CD8-positive, alpha-beta memory T cell (primary cell): ENCODE measurements at places on chromosomes 11 and 22.

GRCh38 chr11:59560702-59561473 is 49.5 kb downstream of the OR4D9 start:
- DNase-seq = peak; percentile 72

GRCh38 chr22:32216911-32217310 is 12.0 kb upstream of the RFPL2 start:
- no peak for DNase-seq

- DNase-seq = no peak
These were observed 12.4 kb upstream of the SYN3 start for GRCh38 chr22:33070600-33070999.

DNA sequence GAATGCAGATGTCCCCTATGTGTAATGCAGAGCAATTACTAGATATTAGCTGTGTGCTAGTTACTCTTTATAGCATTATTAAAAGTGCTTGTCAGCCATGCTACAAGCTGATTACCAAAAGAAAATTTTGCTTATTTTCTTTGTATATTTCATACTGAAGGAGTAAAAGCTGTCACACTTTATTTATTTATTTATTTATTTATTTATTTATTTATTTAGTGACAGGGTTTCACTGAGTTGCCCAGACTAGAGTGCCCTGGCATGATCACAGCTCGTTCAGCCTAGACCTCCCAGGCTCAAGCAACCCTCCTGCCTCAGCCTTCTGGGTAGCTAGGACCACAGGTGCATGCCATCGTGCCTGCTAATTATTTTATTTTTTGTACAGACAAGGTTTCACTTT is 4.3 kb upstream of the MTNR1B start:
- DNase-seq = no peak

- DNase-seq = no peak
These were observed 38.7 kb downstream of the KCNJ1 start for GRCh38 chr11:128828350-128828749.

DNA sequence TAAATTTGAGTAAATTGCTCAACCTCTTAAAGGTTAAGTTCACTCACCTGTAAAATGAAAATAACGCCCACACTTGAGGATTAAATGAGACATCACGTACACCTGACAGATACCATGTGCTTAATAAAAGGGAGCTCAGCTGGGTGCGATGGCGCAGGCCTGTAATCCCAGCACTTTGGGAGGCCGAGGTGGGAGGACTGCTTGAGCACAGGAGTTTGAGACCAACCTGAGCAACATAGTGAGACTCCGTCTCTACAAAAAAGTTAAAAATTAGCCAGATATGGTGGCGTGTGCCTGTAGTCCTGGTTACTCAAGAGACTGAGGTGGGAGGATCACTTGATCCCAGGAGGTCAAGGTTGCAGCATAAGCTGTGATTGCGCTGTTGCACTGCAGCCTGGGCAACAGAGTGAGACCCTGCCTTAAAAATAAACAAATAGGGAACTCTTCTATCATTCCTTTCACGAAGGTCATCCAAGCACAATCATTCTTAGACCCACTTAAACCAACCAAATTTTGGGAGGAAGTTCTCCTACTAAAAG is 134.1 kb downstream of the BBOX1 start:
- no peak for DNase-seq

DNA sequence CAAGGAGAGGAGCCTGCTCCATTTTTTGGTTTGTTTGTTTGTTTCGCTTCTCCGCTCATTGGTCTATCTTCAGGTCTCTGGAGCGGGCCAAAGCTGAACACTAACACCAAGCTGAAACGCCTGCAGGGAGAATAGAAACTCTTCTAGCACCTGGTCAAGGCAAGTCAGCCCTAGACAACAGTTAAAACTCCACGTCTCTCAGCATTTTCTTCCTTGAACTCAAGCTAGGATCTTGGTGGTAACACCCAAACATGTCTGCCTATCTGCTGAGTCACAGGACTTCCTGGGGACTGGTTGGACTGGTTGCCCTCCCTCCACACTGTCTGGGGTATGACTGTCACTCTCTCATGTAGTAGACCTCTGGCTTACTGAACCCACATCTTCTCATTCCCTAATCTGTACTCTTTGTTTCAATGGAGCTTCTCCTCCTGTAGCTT is 23.9 kb upstream of the RBFOX2 start:
- no peak for DNase-seq

DNA sequence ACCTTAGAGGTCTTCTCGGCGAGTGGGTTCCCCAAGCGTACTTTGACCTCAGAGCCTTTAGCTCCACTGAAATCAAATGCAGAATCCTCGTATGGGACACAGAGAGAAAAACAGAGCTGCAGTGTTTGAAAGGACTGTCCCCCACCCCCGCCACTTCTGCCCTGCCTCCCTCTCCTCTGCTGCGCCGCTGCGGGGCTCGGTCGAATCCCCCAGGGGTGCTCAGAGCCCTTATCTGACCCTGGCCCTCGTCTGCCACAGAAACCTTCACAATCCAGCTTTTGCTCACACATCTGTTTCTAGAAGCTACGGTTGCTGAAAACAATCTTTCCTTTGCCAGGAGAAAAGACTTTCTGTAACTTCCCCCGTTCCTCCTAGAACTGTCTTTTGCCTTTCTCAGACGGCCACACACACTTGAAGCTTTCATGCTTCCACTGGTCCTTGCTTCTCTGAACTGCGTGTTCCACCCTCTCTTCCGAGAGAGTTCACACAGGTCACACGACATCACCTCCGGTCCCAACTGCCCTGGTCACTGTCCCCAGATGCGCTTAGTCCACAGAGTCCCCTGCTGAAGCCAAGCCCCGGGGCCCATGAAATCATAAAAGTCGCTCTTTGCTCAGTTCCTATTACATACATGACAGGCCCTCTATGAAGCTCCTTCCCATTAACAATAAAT is 3.7 kb downstream of the SMIM35 start:
- DNase-seq = no peak

DNA sequence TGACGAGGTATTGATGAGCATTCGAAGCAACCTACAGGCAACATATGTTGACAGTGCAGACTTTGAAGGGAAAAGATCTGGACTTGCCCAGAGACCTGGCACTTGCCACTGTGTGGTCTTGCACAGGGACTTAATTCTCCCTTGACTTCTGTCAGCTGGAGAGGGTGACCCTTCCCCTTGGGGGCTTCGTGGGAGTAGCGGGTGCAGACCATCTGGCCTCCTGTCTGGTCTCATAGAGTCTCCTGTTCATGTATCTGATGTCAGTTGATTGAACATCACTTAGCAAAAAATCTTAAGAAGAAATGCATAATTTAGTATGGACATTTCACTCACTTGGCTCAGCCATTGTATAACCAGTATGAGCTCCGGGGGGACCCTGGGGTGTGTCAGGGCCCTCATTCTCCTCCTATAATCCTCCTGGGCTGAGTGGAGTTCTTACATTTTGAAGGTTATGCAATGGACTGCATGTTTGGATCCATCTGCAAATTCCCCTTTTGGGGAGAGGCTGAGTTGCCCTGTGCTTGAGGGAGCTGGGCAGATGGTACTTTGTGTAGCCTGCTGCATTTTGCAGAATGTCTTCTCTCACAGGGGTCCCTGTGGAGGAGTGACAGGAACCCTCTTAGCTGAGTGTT is 13.0 kb downstream of the BCR start:
- no peak for DNase-seq

- no peak for DNase-seq
These were observed 9.5 kb upstream of the NAALAD2 start for GRCh38 chr11:90124946-90125345.

DNA sequence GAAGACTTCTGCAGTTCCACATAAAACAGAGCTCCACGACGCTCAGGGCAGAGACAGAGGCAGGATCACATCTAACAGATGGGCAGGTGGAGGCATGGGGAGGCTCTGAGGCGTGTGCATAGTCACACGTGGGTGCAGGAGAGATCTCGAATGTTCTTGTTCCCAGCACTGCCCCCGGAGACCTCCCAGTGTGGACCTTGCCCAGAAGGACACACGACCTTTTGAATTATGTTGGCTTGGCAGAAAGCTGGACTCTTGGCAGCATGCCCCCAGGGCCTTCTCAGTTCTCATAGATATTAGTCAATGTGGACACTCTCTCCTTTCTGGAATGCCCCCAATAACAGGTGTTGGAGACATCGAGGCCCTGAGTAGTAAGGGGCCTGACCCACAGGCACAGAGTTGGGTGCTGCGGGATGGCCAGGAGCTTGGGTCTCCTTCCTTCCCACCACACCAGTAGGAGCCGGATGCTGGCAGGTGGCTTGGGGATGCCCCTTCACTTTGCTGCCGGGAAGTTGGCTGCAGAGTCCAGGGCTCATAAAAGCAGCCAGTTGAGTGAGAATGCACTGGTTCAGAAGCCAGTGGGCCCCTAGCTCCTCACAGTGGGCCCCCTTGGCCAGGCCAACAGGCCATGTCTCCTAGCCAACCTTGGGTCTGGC is 12.1 kb downstream of the MYEOV start:
- no peak for DNase-seq

GRCh38 chr22:17258015-17258787 is 39.0 kb upstream of the ADA2 start:
- peak; percentile 20 for DNase-seq

- no peak for DNase-seq
These were observed 116.6 kb downstream of the LARGE1 start for GRCh38 chr22:33803371-33804282.

- DNase-seq = no peak
These were observed 2.0 kb downstream of the ANO5 start for GRCh38 chr11:22194907-22195306.

DNA sequence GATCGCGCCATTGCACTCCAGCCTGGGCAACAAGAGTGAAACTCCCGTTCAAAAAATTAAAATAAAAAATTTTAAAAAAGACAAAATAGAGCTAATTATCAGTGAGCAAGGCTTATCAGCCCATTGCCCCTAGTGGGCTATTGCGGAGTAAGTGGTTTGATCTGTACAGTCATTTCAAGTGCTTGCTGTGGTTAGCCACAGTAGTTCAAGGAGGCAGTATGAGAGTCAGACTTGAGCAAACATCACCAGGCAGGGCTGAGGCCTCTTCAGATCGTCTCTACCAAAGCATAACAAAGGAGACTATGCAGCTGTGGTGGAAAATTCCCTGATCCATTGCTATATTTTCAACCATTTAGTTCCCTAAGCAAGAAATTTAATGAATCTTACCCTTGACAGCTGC is 4.3 kb upstream of the SBF2 start:
- no peak for DNase-seq

DNA sequence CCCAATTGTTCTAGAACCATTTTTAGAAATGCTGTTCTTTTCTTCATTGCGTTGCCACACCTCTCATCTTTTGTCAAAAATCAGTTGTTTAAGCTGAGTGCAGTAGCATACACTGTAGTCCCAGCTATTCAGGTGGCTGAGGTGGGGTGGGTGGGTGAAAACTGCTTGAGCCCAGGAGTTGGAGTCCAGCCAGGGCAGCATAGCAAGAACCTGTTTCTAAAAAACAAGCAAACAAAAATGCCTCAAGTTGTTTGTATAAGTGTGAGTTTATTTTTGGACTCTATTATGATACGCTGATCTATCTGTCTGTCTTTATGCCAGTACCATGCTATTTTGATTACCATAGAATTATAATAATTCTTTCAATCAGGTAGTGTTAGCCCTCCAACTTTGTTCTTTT is 62.5 kb upstream of the RRM1 start:
- DNase-seq = no peak

GRCh38 chr22:39437791-39438704 is 18.8 kb upstream of the MGAT3 start:
- no peak for DNase-seq

GRCh38 chr11:121614636-121615240 is 162.0 kb upstream of the SORL1-AS1 start:
- DNase-seq = no peak

GRCh38 chr22:41834005-41834944 is 1.4 kb downstream of the SREBF2 start:
- no peak for DNase-seq

DNA sequence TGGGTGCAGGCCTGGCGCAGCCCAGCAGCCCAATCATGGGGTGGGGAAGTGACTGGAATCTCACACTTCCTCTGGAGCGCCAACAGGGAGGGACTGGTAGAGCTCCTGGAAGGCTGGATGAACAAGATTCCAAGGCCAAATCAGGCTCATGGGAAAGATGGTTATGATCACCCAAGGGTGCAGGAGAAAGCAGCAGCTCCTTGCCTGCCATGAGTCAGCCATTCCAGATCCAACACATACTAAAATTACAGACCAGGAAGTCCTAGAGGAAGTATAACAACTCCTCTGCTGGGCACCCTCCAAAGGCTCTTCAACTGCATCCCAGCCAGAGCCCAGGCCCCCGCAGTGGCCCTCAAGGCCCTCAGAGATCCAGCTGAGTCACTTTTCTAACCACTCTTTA is 427.3 kb downstream of the TENM4 start:
- no peak for DNase-seq

GRCh38 chr11:67421430-67422031 is 6.1 kb downstream of the CARNS1 start:
- no peak for DNase-seq

DNA sequence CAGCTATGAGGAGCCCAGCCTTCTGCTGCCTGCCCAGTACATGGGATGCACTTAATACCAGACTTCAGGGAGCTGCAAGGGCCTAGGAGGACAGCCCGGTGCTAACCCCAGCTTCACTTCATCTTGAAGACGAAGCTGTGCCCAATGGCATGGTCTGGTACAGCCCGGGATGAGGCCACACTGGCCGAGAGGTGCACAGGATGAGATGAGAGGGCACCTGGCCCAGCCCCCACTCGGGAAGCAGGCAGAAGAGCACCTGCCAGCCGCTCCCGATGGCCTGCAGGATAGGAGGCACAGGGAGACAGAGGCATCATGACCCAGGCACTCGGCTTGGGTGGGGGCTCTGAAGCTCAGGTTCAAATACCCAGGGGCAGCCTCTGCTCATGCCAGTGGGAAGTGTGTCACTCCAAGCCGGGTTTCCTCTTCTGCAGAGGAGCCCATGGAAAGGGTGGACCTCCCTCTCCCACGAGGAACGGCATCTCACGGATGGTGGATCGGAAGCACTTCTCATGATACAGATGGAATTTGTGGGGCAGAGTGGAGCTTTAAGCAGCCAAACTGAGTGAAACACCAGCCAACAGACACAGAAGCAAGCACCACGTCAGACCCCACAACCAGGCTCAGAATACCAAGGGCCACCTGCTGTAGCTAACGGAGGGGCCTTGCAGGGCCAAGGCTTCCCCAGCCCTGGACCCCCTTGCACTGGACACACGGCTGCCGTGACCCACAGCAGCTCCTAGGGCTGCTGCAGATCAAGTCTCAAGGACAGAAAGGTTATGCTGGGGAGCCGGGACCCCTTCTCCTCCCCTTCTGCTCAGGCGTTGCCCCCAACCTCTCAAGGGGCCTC is 875.2 kb downstream of the BRD1 start:
- DNase-seq = no peak

GRCh38 chr11:114816791-114817190 is 138.5 kb downstream of the NXPE2 start:
- no peak for DNase-seq

GRCh38 chr11:78646564-78647185 is 72.0 kb upstream of the NARS2 start:
- peak; percentile 20 for DNase-seq

- no peak for DNase-seq
These were observed 6.4 kb downstream of the BAIAP2L2 start for GRCh38 chr22:38104084-38104483.
